ENCODE measurements at places on chromosomes 4 and X.

GRCh38 chrX:28391528-28391927, 195.7 kb upstream of the IL1RAPL1 start:
- no peak for DNase-seq

GRCh38 chr4:20074450-20074849, 177.3 kb upstream of the SLIT2 start:
- DNase-seq, result no peak

DNA sequence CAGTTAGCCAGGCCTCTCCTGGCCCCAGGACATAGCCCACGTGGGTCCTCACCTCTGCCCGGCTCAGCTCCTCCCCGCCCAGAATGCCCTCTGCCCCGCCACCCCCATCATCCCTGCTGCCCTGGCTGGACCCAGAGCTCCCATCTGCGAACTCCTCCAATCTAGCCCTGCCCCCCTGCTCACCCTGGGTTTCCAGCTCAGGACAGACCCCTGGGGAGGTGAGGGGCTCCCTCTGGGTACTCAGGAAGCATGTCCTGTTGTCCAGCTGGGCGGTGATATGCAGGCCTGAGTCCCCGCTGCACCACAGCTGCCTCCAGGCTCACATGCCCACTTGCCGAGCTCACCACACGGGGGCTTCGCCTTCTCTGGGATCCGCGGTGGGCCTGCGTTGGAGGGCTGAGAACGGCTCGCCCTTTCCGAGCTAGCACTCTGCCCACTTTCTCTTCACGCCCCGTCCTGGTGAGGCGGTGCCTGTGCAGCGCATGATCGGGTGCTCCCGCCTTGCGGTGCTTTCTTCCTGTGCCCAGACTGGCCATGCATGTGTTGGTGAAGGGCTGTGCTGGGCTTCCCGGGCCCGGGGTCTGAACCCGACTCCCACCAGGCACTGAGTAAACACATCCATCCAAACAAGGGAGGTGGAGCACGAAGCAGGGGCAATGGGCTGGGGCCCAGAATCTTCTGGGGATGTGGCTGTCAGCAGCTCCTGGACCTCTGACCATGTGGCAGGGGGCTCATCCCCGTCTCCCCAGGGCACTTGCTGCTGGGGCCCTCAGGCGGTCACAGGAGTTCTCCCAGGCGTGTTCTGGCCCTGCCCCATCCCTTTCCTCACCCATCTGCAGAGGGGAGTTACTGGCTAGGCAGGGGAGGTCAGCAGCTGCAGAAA, 74.3 kb downstream of the RGS12 start:
- no peak for DNase-seq

DNA sequence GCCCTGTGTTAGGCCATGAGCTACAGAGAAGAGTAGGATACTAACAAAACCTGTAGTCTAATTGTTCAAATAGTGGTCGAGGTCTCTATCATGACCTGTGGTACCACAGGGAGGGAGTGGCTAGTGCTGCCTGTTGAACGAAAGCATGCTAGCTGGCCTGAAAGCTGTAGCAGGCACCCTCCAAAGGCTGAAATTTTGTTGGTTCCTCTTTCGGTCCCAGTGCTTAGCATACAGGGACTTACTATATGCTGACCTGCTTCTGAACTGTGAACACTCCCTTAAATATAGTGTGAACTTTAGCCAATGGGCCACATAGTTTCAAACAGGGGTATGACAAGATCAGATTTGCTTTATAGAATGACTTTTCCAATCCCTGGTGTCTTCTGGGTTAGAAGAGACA, 113.4 kb downstream of the PJA1 start:
- DNase-seq, result no peak

DNA sequence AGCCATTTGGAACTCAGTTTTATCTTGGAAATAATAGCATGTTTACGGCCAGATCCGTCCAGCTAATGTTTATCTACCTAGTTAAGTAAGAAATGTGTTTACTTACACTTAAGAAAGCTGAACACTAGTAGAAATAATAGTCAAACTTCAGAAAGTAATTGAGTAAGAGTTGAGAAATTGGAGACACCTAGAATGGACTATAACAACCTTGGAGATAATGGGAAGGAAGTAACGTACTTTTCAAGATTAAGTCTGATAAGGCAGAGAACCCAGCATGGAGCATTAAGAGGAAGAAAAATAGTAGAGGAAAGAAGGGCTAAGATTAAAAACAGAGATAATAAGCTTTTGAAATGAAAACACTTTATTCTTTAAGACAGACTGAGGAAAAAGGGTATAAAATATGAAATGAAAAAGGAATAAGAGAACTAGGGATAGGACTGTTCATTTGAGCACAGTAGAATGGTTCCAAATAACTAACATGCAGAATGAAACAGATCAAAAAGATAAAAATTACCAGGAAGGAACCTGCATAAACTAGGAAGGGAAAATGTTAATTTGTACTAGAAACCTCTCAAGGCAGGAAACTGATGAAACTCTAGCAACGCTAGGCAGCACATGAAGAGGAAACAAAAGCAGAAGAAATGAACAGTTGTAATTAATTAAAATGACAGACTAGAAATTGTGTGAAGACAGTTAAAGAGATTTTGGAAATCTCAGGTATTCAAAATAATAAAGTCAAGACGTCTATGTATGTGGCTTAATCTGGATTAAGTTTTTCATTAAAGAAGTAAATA, 71.7 kb downstream of the FBXW7 start:
- no peak for DNase-seq

GRCh38 chrX:155592331-155592730, 20.4 kb downstream of the TMLHE start:
- no peak for DNase-seq

DNA sequence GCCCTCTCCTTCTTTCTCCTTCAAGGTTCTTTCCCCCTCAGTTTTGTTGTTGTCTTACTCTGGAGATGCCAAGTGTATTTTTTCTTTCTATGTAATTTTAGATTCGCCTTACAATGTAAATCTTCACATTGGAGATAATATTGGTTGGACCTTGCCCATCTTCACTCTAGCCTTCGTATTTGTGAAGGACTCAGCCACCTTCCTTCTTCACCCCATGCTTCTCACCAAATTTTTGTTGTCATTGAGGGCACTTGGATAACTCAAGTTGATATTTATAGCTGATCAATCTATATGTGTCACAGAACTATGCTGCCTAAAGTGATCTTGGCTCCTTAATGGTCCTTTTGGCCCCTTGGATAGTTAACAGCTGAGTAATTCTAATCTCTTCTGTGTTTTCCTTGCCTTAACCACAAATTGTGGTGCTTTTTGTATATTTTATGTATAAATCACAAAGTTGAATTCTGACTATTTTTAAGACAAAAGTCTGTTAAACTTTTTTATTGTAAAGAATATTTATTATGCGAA, 6.5 kb downstream of the SPRY1 start:
- DNase-seq, result no peak

DNA sequence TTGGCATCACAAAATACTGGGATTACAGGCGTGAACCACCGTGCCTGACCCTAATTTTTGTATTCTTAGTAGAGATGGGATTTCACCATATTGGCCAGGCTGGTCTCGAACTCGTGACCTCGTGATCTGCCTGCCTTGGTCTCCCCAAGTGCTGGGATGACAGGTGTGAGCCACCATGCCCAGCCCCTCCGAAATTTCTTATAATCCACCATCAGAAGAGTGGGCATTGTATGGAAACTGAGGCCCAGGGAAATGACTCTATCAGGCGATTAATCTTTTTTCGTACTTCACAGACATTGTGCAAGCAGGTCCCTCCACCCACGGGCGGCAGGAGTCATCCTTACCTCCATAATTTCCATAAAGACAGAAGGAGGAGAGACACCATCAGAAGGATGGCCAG, 16.0 kb downstream of the CRLF2 start:
- no peak for DNase-seq

DNA sequence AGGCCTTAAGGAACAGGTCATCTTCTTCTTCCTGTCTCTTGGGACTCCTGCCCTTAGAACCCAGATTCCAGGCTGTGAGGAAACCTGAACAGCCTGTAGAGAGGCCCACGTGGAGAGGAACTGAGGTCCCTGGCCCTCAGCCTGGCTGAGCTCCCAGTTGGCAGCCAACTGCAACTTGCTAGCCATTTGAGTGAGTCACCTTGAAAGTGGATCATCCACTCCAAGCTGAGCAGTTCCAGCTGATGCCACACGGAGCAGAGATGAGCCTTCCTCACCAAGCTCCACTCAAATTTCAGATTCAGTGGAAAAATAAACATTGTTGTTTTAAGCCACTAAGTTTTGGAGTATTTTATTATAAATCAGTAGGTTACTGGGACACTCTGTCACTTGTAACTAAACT, 392.5 kb downstream of the BCOR start:
- DNase-seq, result no peak

GRCh38 chrX:136259543-136259942, 8.3 kb upstream of the MAP7D3 start:
- no peak for DNase-seq

DNA sequence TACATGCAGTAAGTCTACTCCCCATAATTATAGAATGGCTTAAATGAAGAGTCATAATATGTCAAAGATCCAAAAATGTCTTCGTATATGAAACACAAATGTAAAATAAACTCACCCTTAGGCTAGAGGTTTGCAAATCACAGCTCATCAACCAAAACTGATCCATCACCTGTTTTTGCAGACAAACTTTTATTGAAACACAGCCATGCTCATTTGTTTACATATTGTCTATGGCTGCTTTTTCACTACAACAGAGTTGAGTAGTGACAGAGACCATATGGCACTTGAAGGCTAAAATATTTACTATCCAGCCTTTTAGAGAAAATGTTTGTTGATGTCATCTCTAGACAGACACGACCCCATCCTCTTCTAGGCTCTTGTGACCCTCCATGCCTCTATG, 64.5 kb upstream of the GEMIN8 start:
- no peak for DNase-seq

DNA sequence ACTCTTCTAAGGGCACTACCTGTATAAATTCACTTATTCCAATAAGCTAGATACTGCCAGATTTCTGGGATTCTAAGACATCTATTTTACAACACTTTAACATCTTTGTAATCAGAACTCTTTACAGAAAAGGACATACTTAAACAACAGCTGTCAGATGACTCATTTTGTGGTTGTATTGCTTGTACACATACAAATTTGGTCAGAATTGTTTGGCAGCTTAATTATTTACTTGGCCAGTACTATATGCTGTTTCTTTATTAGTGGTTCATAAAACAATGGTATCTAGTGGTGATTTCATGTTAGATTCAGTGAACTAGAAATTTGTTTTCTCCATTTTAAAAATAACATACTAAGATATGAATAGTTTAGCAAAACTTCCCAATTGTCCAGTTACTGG, 27.2 kb downstream of the PALLD start:
- no peak for DNase-seq

- DNase-seq, result no peak
These were observed 150.8 kb downstream of the RBMX2 start for GRCh38 chrX:130552444-130553073.

GRCh38 chrX:39473812-39474211, 623.9 kb downstream of the BCOR start:
- no peak for DNase-seq

DNA sequence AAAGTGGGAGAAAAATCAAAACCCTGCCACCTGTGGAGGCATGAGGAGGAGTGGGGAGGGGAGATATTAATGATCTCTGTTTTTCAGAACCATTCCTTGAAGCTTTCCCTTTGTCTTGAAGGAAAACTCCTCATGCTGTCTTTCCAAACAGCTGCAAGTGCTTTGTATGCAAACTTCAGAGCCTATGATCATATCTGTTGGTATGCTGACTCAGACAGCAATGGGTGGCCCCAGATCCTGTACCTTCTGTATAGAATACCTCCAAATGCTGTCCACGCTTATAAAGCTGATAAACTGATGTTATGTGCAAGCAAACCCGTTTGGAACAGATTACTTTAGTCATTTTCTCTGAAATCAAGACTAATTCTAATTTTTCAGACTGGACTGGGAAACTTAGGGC, 31.9 kb downstream of the BMP15 start:
- DNase-seq, result no peak

GRCh38 chrX:130694983-130695382, 208.0 kb downstream of the ENOX2 start:
- DNase-seq, result no peak
